ENCODE measurements at places on chromosomes 11 and 22.
A peak's percentile ranks its signal among the peaks of the same experiment; 100 is the strongest.

GRCh38 chr11:79173615-79174014 lies 267.2 kb downstream of the TENM4 start:
- DNase-seq, result no peak

DNA sequence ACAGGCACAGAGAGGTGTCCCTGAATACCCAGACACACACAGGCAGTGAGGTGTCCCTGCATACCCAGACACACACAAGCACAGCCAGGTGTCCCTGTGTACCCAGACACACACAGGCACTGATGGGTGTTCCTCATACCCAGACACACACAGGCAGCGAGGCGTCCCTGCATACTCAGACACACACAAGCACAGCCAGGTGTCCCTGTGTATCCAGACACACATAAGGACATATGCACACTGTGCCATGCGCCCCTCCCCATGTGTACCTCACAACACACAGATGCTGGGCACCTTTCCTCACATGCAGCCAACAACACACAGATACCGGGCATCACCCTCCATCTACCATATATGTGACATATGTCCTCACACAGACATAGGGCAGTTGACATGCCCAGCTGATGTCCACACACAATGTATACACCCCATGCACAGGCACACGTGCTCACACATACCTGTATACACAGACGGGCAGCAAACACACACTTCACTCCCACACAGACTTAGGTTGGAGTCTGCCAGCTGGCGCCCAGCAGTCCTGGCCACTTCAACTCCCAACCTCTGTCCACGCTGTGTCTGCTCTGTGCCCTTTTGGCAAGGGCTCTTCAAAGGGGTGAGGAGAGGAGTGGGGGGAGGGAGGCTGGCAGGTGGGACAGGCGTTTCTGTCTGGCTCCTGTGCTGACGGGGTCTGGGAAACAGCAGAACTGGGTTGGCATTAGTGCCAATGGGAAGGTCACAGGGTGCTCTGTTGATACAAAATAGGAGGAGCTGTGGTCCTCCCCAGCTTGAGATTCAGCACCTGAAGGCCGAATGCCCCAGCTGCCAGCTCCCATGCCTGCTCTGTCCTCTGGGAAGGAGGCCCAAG lies 69.4 kb upstream of the ALX4 start:
- DNase-seq, result no peak

DNA sequence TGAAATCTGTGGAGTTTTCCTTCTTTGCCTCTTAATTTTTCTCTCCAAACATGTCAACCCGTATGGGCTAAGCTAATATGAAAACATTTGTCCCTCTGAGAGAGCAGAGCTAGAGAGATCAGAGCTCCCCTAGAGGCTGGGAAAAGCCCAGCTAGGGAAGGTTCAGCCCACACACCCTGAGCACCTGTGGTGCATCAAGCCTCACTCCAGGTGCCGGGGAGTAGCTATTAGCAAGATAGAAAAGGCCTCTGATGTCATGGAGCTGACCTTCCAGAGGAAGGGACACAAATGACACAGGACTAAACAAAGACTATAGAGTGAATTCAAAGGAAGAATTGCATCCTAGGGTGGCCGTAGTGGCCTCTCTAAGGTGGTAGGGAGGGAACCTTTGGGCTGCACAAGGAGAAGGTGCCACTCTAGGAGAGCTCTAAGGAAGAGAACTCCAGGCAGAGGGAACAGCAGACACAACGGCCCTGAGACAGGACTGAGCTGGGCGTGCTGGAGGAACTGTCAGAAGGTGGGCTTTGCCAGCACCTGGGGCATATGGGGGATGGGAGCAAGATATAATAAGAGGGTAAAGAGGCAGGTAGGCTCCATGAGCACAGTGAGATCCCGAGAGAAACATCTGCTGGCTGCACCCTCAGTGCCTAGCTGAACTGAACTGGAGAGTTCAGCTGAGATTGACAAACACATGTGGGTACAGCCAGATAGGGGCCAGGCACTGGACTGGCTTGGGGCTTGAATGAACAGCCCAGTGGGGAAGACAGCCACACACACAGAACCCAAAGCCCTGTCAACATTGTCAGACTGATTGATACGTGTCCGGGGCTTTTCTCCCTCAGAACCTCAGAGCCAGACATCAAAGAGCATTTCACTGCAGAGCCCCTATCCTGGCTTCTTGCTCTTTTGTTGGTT lies 65.5 kb upstream of the DRD2 start:
- DNase-seq, result no peak

DNA sequence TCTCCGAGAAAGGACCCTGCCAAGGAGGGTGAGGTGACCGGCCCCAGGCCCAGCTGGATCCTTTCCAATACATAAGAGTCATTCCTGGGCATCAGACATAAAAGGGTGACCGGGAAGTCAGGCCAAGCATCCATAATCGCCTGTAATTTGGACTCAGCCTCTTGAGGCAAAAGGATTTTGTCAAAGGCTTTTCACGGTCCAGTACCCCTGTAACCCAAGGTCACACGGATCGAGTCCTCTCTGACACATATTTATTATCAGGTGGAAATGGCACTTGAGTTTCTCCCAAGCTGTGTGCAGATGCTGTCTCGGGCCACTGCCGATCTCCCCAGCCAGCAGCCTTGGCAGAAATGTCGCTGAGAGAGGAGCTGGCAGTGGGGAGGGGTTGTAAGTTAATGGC lies 556.5 kb downstream of the MN1 start:
- no peak for DNase-seq

DNA sequence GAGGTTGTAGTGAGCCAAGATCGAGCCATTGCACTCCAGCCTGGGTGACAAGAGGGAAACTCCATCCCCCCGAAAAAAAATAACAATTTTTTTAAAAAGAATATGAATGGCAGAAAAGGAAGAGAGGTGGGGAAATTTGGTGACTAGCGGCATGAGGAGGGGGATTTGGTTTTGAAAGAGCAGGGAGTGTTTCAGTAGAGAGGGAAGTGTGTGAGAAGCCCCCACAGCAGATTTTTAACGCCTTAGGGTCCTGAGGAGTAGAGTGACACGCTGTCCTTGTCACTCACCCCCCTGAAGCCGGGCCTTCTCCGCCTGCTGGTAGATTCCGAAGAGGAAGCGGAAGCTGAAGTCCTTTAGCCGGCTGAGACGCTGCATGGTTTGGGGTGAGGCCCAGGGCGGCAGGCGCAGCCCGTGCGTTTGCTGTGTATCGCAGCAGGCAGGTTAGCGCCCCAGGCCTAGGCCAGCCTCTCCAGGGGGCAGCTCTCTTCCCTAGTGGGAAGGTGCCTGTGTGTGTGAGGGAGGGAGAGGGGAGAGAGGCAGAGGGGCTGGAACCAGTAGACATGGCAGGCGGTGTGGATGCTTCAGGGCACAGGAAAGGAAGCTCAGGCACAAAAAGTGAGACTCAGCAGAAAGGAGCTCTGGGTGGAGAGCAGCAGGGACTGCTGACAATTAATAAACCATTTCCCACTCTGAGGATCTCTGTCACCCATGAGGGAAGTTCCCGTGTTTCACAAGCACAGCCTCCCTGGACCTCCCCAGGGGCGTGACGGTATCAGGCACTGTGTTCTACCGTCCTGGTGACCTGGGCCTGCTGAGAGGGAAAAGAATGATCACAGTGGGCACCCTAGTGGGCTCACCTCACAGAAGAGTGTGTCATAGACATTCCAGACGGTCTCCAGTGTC lies 3.9 kb downstream of the ACP2 start:
- no peak for DNase-seq

DNA sequence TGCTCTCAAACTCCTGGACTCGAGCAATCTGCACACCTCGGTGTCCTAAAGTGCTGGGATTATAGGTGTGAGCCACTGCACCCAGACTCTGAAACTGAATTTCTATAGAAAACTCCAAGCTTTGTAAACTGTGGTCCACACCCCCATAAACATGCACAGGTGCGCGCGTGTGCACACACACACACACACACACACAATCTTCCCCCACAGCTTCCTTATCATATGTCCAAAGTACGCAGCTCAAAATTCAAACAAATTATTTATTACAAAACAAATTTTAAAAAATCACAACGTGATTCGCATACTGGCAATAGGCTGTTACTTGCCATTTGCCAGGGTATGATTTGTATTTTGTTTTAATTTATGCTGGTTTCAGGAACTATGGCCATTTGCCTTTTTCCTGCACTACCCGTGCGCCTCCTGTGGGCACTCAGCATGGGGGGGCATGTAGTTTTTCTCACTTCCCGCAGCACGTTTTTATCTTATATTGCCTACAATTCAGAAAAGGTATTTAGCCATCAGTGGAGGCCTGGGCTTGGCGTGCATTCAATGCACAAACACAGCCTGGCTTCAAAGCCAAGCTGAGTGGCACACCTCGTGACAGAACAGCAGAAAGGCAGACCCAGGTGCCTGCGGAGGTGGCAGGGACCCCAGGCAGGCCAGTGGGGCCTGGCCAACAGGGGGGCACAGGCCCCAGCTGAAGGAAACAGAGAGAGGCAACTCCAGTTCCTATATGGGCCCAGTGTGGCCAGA lies 10.8 kb upstream of the SNX32 start:
- DNase-seq, result no peak

DNA sequence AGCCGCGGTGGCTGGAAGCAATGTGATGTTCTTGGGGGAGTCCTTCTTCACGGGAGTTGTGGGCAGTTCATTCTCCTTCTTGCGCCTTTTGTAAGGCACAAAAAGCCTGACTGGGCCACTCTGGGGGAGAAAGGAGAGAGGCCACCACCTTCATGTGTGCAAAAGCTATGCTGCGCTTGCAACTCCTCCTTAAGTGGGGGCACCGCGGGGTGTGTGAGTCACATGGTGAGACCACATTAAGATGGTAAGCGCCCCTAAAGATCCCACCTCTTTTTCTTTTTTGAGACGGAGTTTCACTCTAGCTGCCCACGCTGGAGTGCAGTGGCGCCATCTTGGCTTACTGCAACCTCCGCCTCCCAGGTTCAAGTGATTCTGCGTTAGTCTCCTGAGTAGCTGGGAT lies 14.1 kb downstream of the DEAF1 start:
- DNase-seq, result peak; percentile 39

DNA sequence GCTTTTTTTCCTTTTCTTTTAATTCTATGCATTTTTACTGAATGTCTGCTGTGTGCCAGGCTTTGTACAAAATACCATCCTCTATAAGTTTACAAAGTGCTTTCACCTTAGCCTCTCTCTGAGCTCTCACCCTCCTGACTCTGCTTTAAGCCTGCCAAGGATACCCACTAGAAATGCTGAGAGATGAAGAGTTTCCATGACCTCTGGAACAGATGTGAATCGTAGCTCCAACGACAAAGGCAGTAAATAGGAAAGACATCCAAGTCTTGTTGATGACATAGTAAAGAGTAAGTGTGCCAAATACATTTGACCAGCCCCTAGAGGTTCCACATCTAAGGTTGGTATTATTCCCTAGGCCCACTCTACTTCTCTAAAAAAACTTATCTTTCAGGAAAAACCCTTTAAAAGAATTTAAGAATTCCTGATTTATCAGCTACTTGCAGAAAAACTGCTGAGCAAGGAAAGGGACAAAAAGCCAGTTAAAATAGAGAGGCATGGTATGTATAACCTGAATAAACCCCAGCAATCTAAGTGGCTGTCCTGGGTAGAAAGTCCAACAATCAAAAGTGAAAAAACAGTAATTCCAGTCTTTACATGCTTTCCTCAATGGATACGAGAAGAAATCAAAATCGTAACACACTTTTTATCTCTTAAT lies 45.4 kb downstream of the GAB2 start:
- no peak for DNase-seq

GRCh38 chr11:7889985-7890384 lies 41.1 kb downstream of the OR10A6 start:
- DNase-seq, result no peak

- no peak for DNase-seq
Measured at GRCh38 chr22:18067548-18068341, 10.0 kb upstream of the PEX26 start.

DNA sequence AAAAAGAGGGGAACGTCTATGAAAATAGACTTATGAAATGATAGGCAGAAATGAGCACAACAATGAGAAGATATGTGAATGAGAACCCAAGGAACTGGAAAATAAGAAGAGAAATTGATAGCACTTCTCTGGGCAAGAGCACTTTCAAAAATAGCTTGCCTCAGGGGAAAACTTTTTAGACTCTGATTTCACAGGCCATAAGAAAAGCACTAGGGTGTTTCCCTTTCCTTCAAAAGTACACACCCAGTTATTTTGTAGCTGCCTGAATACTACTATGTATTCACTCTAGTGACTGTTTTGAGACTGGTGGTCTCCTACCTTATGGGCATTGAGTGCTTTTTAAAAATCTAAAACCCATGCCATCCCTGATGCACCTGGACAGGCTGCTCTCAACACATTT lies 172.3 kb upstream of the SOX6 start:
- no peak for DNase-seq

GRCh38 chr22:17773606-17774205 lies 563 bp downstream of the BID start:
- DNase-seq, result peak; percentile 82

GRCh38 chr11:75734491-75735180 lies 17.0 kb downstream of the MOGAT2 start:
- DNase-seq, result no peak

- DNase-seq, result no peak
Measured at GRCh38 chr11:129144256-129144655, 47.9 kb downstream of the ARHGAP32 start.

- no peak for DNase-seq
Measured at GRCh38 chr11:3073029-3073435, 15.8 kb upstream of the CARS1 start.

DNA sequence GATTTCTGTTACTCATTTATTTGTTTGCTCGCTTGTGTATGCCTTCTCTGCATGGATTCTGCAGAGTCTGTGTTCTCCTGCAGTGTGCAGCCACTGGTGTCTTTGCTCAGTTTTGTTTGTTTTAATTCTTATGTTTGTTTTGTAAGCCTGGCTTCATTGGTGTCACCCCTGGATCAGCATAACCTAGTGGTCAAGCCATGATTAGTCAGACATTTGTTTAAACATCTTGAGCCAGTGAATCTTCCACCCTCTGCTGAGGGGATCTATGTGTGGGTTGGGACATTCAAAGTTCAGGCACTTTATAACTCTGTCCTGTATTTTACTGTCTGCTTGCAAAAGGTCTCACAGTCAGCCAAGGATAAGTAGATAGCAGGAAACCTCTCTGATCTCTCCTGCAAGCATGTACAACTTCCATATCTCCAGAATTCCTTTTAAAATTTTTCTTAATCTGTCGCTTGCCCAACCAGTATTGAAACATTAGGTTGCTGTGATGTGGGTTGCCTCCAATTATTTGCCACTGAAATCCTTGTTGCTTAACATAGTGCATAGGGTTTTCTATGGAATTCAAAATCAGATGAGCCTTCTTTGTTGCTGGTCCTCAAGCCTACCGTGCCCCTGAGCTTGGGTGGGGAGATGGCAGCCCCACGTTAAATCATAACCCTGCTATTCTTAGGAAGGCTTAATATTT lies 86.8 kb downstream of the KCNQ1OT1 start:
- no peak for DNase-seq

All from stimulated activated naive CD8-positive, alpha-beta T cell treated with anti-CD3 and anti-CD28 coated beads, Interleukin-15, Interleukin-2, amounts not matched to agents 100 U/mL and 50 U/mL, for 24 hours (primary cell).